Activated gamma-delta T cell treated with Interleukin-2 at 50 U/mL for 16 hours (primary cell): ENCODE measurements at places on chromosomes 5 and 9.

- no peak for DNase-seq
These were observed 156.5 kb downstream of the PSAT1 start for GRCh38 chr9:78453450-78453849.

- DNase-seq: no peak
These were observed 17.0 kb downstream of the PRRT1B start for GRCh38 chr9:131562032-131562959.

DNA sequence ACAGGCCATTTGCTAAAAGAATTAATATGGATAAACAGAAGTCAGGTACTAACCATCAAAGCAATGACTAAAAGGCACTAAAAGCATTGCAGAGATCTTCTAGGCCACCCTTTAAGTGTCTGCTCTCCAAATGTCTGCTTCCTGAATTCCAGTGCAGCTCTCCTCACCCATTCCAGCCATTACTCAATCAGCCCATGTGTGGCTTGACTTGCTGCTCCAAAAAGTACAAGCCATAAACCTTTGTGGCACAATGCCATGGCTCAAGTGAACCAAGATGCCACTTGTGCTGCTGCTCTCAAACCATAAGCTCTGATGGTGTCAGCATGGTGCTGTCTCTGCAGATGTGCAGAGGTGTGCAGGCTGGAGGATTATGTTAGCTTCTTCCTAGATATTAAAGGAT, 290.2 kb upstream of the POU5F2 start:
- no peak for DNase-seq

DNA sequence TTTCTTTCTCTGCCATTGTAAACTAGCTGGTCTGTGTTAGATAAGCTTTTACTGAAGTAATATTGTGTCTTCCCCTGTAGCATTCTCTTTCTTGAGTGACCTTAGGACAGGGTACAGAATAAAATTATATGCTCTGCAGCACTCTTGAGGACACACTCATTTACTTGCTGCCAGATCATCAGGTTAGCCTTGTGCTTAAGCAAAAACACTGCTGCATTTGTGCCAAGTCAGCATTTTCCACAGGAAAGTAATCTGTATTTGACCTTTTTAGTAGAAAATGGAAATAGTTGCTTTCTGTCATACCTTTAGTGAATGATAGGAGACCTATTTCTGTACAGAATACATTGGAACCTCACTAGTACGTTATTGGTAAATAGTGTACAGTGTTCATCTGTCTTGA, 54.2 kb downstream of the LMNB1 start:
- DNase-seq: no peak

- no peak for DNase-seq
These were observed 42.6 kb downstream of the HACD4 start for GRCh38 chr9:20988671-20989315.

- no peak for DNase-seq
These were observed 349.2 kb upstream of the RORB start for GRCh38 chr9:74147906-74148305.

- no peak for DNase-seq
These were observed 3.5 kb upstream of the PDZD2 start for GRCh38 chr5:31635446-31635845.

DNA sequence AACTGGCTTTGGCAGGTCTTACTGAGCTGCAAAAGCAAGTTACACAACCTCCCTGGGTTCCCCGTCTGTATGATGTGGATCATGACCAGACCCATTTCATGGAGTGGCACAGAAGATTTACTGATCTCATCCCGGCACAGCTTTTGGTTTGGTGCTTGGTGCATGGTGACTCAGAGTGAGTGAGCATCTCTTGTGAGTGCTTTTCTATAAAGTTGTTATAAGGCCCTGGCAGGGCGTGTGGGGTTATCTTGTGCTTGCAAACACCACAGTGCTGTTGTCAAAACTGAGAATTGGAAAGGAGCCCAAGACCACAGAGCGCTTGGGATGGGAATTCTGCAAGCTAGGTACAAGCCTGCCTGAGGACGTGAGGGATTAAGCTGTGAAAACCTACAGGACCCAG, 425.2 kb downstream of the GADD45G start:
- no peak for DNase-seq

GRCh38 chr9:133987446-133987788, 4.7 kb downstream of the VAV2 start:
- no peak for DNase-seq
